Ovary (tissue), 10 donors: ENCODE measurements at places on chromosomes 7 and 10. TPM values are rescaled to one million over a fixed set of nuclear protein-coding genes. Genes with fewer than 3 reads are reported as not detected.
A peak's percentile ranks its signal among the peaks of the same experiment; 100 is the strongest.

GRCh38 chr7:134459981-134460380 lies 1.1 kb upstream of the AKR1B1 start:
- no peaks in the 10 kb centered on the region for H3K27me3 ChIP-seq
- no peaks in the 10 kb centered on the region for H3K36me3 ChIP-seq
- peaks cover 3% of the 10 kb centered on the region for H3K4me1 ChIP-seq
- no peak for DNase-seq
- H3K27ac ChIP-seq, result no peak overlapping the region

DNA sequence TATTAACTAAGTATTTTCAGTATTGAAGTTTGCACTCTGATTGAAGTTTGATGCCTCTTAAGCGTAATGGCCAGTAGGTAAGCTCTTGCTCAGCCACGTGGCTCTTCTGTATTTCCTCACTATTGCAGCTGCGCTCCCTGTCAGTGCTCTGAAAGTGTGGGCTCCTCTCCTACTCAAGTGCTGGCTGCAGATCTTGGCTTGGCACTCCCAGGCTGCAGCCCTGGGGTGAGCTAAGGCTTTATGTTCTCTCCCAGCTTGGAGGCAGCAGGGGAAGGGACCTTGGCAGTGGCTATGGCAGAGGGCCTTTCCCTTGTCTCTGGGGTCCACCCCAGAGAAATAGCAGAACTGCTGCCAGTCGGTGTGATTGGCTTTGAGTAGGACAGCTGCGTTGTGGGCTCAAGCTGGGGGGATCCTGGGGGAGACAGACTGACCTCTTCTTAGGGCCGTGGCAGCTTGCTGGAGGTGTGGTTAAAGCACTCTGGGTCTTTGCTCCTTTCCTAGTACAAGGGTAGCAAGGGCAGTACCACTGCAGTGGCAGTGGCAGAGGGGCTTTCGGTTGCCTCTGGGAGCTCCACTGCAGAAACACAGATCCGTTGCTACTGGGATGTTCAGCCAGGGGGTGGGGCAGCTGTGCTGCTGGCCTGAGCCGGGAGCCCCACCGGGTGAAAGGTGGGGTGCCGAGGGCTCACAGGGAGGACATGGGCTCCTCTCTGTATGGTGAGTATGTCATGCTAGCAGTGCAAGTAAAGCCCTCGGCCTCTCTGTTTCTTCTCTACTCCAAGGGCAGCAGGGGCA lies 100.5 kb downstream of the GLCCI1 start:
- H3K27me3 ChIP-seq, result no peaks in the 10 kb centered on the region
- H3K4me3 ChIP-seq, result no peak overlapping the region
- H3K4me1 ChIP-seq, result no peaks in the 10 kb centered on the region
- no peak for DNase-seq

MBLAC1 gene
- total RNA-seq, result 4.1 TPM

GRCh38 chr7:94251-94801 lies 98.0 kb upstream of the FAM20C start:
- no peak overlapping the region for H3K4me3 ChIP-seq
- H3K27me3 ChIP-seq, result no peaks in the 10 kb centered on the region
- H3K27ac ChIP-seq, result no peak overlapping the region

GRCh38 chr10:15439341-15439842 lies 68.3 kb upstream of the FAM171A1 start:
- peak; percentile 62 for DNase-seq
- H3K27me3 ChIP-seq, result no peaks in the 10 kb centered on the region
- H3K4me1 ChIP-seq, result peaks cover 8% of the 10 kb centered on the region
- H3K36me3 ChIP-seq, result no peaks in the 10 kb centered on the region
- peak overlapping the region; percentile 17 for H3K4me3 ChIP-seq

- no peaks in the 10 kb centered on the region for H3K4me1 ChIP-seq
- no peak overlapping the region for H3K4me3 ChIP-seq
- no peak overlapping the region for H3K27ac ChIP-seq
- DNase-seq, result no peak
- no peaks in the 10 kb centered on the region for H3K27me3 ChIP-seq
Observed at GRCh38 chr10:878333-878759, 53.2 kb downstream of the LARP4B start.
